ENCODE measurements at places on chromosomes 4 and X.

- no peak for DNase-seq
These were observed 927.5 kb upstream of the INTU start for GRCh38 chr4:126705266-126705665.

DNA sequence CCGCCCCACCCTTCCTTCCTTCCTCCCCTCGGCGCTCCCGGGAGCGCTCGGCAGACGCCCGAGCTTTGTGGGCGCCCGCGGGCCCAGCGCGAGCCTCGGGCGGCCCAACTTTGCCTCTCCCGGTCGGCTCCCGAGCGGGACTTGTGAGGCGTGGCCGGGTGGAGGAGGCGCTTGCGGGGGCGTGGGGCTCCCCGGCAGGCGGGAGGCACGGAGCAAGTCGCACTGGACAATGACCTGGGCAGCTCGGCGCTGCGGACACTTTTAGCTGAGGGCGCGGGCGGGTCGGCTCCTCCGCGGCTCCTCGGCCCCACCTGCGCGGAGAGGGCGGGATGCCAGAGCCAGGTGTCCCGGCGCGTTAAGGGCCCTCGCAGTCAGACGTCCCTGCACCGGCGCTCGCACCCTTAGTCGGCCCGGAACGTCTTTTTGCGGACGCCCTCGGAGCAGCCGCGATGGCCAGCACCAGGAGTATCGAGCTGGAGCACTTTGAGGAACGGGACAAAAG is 385 bp downstream of the DCLK2 start:
- DNase-seq, result no peak

DNA sequence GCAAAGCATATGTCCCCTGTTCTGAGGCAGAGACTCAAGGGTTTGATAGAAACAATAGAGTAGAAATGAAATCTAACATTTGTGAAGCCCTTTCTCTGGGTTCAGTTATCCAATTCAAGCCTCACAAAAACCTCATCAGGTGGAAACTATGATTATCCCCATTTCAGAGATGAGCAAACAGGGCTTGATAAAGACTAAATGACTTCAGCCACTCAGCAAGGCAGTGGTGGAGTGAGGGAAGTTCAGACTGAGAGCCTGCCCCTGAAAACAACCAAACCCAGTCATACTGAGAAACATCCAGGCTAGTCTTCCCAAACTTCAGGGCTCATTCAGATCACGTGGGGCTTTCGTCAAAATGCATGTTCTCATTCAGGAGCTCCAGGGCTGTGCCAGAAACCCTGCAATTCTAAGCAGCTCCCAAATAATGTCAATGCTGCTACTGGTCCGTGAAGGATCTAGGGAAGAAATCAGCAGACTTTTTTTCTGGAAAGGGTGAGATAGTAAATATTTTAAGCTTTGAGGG is 109.6 kb upstream of the KIT start:
- no peak for DNase-seq

DNA sequence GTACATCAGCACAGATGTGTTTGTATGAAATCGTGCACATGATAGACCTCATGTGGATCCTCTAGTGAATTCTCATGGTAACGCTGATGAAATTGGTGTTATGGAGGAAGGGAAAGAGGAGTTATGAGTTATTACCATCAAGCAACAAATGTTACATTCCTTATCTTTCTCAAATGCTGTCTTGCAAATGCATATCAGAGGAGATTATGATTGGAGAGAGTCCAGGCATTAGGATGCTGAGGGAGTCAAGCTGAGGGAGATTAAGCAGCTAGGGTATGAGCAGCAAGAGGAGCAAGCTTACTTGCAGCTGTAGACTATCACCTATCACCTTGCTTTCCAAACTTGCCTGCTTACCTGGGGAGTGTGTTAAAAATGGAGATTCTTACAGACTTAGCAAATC is 36.8 kb upstream of the SFRP2 start:
- DNase-seq, result no peak

GRCh38 chr4:24380957-24381665 is 203.2 kb downstream of the DHX15 start:
- DNase-seq, result no peak

DNA sequence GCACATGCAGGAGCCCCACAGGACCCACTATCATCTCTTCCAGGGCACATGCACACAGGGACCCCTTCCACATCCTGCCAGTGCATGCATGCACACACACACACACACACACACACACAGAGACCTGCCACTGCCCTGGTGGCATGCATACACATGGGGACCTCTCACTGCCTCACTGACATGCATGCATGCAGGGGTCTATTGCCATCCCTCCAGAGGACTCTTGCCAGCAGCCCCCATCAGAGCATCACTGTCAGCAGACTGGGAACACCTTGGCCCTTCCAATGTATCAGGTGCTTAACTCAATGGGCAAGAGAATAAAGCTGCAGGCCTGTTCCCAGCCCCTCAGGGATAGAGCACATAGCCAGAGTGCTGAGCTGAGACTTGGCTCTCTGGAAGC is 433.6 kb upstream of the PPP1R2C start:
- DNase-seq, result no peak

GRCh38 chrX:115373308-115373707 is 83.8 kb downstream of the LUZP4 start:
- no peak for DNase-seq

DNA sequence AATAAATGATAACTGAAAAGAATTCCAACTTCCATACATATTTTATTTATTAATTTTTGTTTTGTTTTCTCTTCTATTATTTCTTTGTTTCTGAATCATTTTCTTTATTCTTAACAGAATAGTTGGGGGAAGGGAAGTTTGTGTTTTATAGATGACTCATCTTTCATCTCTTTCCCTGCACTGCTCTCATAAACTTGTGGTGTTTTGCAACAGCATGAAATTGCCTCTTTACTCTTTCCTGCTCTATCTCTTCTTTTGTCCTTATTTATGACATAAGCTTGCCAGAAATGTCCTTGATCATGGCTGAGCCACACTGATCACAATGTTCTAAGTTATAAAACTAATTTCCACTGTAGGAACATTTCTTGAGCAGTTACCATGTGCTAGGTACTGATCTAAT is 22.3 kb downstream of the QRFPR start:
- no peak for DNase-seq

GRCh38 chr4:71304289-71304850 is 34.5 kb upstream of the SLC4A4 start:
- DNase-seq, result no peak

GRCh38 chr4:52573551-52573950 is 85.5 kb downstream of the USP46 start:
- DNase-seq, result no peak

GRCh38 chr4:184420881-184421416 is 53.4 kb downstream of the IRF2 start:
- DNase-seq, result no peak

- no peak for DNase-seq
These were observed 16.3 kb upstream of the NEUROG2 start for GRCh38 chr4:112532267-112532666.

DNA sequence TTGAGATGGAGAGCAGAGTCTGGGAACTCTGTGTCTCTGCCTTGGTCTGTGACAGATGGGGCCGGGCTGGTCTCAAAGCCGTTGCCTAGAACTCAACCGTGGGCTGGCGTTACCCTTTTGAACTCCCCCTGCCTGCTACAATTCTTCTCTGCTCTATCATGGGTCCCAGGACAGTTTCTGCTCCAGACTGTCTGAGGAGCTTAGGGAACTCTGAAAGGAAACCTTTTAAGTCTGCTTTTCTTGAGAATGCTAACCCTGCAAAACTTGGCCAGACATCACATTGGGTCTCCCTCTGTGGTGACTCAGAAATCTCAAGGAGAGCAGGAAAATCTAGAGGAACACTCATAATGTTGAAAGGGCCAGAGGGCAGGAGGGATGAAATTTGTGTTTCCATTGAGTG is 240.6 kb downstream of the CBR4 start:
- no peak for DNase-seq

DNA sequence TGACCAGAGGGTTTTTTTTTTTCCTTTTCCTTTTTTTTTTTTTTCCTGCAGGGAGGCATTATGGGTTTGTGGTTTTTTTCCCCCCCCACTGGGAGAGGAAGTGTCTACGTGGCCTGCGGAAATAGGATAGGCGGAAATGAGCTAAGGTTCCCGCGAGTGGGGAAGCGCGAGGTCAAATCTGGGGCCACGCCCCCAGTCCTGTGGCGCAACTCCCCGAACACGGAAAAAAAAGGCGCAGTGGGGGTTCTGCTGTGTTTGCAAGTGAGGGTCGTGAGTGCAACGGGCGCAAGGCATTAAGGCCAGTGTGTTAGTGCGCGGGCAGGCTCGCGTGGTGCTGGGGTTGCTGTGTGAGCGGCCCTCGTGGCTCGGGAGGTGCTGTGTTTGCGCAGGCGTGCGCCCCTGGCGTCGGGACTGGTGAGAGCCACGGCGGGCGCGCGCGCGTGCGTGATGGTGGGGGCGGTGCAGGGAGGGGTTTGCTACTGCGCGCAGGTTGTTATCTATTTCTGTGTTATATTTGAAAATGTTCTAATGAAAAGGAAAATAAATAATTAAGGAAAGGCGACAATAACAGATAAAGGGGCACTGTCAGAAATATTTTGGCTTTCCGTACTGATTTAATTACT is 685 bp upstream of the MORF4L2 start:
- peak; percentile 84 for DNase-seq

DNA sequence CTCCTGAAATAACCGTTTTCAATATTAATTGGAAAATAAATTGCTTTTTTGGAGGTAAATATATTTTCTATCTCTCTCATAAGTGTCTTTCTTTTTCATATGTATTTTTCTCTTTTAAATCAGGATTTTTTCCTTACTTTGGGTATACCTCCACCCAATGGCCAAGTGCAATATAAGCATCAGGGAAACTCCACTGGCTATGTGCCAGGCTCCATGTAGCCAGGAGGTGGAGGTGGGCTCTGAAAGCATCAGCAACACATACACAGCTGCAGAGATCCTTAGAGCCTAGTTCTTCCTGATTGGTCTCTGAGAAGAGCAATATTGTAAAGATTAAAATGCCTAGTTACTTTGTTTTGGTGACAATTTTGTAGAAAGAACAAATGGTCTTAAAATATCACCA is 3.4 kb downstream of the GABRA2 start:
- DNase-seq, result peak; percentile 9

GRCh38 chrX:52420824-52421443 is 52.1 kb downstream of the XAGE2 start:
- DNase-seq, result no peak

GRCh38 chr4:99801005-99801699 is 15.5 kb upstream of the DAPP1 start:
- DNase-seq, result no peak

DNA sequence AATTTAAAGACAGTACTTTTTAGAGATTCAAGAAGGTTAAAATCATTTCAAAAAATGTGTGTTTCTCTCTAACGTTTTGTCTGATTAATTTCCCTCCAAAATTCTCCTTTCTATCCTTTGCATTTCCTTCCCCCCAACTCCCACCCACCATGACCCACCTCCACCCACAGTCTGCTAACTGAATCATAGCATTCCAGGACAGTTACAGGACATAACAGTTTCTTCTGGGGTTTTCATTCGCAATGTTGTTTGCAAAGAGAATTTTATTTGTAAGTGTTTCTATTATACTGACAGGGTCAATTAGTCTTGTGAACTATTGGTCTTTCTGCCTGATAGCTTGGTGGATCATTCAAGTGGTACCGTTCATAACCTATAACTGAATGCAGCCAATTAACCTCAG is 53.7 kb downstream of the ANAPC10 start:
- no peak for DNase-seq

GRCh38 chrX:31551913-31552312 is 480.1 kb upstream of the FTHL17 start:
- DNase-seq, result no peak

GRCh38 chrX:6667048-6667768 is 132.3 kb upstream of the VCX3A start:
- DNase-seq, result no peak

Data from nucleus accumbens (tissue), 56 donors.